ENCODE measurements at places on chromosomes 13 and 19.

GRCh38 chr13:43848001-43848649 is 31.4 kb downstream of the CCDC122 start:
- DNase-seq, result no peak

DNA sequence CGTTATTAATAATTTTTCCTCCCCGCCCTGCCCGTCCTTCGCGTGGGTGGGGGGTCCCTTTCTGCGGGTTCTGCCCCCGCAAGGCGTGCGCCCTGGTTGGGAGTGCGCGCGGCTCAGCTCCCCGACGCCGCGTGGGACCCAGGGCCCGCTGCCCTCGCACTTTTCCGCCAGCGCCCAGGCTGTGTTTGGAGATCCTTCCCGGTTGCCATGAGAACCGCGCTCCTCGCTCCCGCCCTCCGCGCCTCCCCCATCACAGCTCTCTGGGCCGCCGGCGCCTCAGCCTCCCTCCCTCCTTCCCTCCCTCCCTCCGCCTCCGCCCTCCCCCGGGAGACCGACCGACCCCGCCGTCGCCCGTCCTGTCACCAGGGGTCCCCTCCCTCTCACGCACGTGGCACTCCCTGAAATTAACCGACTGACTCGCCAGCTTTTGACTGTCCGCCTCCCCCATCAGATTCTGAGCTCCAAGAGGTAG is 2.4 kb upstream of the SSBP4 start:
- DNase-seq, result peak; percentile 95

DNA sequence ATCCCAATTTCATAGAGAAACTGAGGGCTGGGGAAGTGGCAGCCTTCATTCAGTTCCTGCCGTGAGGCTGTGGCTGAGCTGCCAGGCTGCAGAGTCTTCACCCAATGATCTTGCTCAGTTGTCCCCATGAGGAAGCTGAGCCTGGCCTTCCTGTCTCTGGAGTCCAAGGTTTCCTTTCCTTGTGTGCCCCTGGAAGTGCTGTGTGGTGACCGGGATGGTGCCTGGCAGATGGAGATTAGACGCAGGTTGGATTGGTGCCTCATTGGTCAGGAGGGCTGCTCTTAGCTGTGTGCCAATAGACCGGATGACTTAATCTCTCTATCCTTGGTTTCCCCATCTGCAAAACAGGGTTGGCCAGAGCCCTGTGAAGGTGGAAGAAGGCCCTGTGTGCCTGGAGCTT is 24.6 kb downstream of the DNM2 start:
- DNase-seq, result no peak

GRCh38 chr19:19171821-19172532 is 1.9 kb upstream of the MEF2B start:
- no peak for DNase-seq

GRCh38 chr19:6767081-6767356 is 216 bp downstream of the SH2D3A start:
- DNase-seq, result no peak

DNA sequence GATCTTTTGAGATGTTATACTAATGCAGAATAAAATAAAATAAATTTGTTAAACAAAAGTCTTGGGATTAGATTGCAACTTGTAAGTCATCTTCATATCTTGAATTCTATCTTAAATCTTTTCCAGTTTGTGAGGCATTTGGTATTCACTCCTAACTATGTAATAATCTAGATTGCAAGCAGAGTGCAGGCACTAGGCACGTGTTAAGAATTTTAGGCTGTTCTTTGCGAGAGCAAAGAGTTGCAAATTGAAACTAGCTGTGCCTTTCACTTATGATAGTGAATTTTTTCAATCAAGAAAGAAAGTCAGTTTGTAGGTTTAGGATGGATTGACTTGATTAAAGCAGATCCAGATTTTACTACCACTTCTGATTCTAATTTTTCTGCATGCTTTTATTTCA is 264.1 kb upstream of the SPRY2 start:
- DNase-seq, result no peak

DNA sequence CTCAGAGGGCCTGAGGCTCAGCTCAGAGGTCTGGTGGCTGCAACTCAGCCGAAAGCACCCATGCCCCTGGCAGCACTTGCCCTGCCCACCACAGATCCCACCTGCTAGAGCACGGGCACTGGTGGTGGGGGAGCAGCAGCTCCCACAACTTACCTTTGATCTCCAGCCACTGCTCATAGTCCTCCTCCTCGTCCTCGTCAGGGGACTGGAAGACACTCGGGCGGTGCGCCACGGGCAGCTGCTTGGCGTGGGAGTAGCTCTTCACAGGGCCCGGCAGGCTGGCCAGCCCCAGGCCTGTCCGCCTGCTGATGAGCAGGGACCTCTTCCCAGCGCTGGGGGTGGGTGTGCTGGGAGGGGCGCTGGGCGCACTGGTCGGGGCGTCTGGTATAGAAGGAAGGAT is 14.6 kb downstream of the SUGP1 start:
- DNase-seq, result no peak

DNA sequence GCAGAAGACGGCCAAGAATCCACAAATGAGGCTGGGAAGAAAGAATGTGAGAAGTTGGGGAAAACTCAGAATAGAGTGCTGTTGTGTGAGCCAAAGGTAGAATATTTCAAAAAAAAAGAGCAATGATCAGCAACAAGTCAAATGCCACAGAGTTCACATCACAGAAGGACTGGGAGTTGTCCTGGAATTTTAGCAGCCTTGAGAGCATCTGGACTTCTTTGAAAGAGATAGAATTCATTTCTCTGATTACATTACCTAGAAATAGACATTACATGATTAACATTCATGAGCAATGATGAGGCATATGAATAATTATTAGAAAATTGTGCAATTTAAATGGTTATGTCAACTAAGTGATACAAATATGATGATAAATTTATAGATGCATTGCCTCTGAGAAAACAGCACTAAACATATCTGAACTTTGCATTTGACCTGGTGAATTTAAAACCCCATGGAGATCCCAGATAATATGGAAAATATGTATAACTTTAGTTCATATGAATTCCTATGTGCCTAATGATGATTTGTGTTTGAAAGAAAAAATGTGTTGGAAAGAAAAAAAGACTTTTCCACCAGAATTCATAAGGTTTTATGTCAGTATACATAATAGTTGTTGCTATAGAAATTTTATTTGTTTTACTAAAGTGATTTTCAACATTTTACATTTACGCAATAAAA is 186.2 kb downstream of the POSTN start:
- DNase-seq, result no peak

DNA sequence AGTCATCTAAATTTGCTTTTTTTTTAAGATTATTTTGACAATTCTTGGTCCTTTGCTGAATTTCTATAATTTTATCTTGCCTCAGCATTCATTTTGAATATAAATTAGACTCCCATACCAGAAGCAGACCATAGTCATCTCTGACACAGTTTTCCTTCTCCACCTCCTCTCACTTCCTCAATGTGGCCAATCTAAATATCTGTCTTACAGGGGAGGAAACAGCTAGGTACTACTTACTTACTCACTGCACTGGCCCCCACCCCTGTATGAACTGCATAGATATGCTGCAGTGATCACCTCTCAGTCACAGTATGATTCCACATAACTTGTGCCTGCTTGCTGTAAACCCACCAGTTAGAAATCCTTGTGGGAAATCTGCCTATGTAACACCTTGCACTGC is 665.6 kb downstream of the FGF9 start:
- no peak for DNase-seq

DNA sequence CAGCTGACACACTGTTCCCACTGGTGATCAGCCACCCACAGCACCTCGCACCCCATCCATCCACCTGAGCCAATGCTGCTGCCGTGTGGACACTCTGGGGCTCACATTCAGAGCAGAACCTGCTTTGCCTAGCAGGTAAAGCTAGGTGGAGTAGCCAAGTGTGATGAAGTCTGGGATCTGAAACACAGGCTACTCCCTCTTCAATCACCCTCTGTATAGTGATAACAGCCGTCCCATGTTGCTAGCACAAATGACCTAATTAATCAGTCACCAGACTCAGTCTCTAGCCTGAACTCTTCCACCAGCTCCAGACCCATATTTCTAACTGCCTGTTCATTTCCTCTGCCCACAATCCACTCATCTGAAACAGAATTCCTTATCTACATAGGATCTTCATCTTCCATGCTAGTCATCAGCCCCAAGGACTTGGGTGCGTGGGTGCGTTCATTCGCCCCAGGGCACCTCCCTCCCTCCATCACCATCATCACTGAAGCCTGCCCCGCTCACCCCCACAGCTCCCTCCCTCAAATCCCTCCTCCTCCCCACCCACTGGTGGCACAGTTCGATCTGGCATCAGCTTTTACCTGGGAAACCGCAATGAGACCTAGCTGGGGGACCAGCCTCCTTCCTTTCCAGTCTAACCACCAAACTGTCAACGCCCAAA is 19.8 kb downstream of the STK24 start:
- DNase-seq, result no peak

DNA sequence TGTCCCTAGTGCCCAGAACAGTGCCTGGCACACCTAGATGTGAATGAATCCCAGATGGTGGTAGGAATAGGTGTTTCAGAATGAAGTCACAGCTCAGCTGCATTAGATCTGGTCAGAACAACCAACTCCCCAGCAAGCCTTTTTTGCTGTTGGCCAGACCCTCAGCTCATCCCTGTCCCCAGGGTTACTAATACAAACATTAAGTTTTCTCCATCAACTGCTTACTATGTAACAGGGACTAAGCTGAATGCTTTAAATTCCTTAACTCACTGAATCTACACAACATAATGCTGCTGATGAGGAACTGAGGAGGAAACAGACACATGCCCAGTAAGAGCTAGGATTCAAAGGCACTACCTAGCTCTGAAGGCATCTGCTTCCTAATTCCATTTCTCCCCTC is 18.8 kb downstream of the SMG9 start:
- no peak for DNase-seq

DNA sequence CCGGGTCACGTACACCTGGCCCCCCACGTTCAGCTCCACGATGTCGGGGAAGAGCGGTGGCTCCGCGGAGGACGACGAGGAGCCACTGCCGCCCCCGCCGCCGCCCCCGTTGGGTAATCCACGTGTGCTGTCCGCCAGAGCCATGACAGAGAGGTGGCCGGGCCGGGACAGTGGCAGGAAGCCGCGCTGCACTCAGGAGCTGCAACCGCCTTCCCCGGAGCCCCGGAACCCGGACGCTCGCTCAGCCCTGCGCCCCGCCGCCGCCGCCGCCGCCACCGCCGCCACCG is 257 bp downstream of the KCTD12 start:
- no peak for DNase-seq

GRCh38 chr13:79749984-79750551 is 269.1 kb downstream of the NDFIP2 start:
- peak; percentile 61 for DNase-seq

DNA sequence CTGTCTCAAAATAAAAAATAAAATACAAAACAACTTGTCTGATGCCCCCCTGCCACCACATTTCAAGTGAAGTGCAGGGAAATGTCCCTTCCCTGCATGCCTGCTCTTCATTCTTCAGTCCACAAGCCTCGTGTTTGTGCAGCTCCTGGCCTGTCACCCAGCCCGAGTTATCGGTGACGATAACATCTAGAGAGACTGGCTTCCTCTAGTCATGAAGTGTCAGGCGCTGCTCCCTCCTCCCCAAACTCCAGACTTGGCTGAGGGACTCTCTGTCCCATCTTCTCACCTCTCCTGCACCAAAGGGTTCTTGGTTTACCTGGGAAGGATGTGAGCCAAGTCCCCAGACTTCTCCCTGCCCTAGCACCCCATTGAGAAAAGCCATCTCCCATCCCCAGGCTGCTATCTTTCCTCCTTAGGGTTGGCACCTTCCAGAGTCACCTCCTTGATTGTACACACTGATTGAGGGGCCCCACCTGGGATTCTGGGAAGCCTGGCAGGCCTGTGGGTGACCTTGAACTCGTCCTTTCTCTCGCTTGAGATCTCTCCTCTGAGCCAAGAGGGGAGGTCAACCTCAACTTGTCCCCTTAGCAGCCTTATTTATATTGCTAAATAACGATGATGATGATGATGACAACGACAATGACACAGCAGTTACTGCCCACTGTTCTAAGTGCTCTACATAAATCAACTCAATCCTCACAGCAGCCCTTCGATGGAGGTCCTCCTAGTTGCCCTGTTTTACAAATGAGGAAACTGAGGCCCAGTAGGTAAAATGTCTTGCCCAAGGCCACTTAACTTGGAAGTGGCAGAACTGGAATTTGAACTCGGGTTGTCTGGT is 13.1 kb upstream of the PLAUR start:
- no peak for DNase-seq

DNA sequence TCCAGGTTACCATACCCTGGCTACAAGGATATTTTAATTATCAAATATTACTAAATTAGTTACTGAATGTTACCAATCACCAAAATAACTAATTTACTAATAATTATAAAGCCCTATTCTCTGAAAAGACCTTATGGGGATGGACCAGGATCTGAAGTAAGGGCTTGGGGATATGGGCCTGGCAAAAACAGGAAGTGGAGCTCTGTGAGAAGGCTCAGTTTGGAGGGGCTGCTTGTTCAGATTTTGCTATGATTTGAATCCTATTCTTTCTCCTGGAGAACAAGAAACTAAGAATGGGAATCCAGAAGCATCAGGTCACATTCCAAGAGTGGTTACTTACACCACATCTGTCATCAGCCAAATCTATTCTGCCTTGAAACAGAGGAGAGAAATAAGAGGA is 148.1 kb downstream of the DNAJC15 start:
- no peak for DNase-seq

DNA sequence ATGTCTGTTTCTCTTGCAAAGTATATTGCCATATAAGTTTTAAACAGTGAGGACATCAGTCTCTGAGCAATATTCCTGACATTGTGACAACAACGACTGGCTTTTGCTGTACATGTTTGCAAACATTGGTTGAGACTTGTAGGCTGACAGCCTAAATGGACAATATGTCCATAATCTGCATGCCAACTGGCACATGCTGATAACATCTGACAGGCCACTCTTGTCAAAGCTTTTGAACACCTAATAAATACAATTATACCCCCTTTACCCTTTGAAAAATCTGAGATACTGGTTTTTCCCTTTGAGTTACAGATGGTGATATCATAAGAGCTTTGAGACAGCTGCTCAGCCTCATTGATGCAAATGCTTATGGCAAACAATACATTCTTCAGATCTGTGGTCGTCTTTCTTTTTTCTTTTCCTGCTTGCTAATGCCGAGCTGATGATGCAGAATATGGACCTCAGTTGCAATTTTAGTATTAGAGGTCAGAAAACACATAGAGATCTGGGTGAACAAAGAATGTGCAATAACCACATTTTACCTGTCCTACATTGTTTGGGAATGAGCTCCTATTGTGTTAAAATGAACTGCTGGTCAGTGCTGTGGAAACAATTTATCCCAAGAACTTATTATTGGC is 114.9 kb downstream of the RFC3 start:
- no peak for DNase-seq

DNA sequence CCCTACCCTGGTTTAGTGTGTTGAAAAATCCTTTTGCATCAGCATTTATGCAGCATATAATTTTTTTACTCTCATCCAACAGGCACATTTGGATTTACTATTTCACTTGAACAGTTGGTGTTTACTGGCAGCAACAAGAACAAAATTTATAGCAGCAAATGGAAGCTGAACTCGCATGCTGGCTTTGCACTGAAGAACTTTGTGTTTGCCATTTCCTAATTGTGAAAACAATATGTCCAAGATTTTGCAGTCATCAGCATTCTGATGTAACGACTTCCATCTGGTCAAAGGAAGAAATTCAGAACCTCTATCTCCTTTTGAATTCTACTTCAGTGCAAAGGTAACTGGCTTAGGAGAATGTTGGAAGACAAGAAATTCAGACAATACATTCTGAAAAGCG is 131.0 kb downstream of the DLEU7 start:
- no peak for DNase-seq

Data from right forelimb (tissue), 1 donor.